NAMALWA (cell line): ENCODE measurements at places on chromosomes 7 and 10.
A peak's percentile ranks its signal among the peaks of the same experiment; 100 is the strongest.

- no peak for DNase-seq
These were observed 151.8 kb downstream of the CHN2 start for GRCh38 chr7:29346231-29346978.

DNA sequence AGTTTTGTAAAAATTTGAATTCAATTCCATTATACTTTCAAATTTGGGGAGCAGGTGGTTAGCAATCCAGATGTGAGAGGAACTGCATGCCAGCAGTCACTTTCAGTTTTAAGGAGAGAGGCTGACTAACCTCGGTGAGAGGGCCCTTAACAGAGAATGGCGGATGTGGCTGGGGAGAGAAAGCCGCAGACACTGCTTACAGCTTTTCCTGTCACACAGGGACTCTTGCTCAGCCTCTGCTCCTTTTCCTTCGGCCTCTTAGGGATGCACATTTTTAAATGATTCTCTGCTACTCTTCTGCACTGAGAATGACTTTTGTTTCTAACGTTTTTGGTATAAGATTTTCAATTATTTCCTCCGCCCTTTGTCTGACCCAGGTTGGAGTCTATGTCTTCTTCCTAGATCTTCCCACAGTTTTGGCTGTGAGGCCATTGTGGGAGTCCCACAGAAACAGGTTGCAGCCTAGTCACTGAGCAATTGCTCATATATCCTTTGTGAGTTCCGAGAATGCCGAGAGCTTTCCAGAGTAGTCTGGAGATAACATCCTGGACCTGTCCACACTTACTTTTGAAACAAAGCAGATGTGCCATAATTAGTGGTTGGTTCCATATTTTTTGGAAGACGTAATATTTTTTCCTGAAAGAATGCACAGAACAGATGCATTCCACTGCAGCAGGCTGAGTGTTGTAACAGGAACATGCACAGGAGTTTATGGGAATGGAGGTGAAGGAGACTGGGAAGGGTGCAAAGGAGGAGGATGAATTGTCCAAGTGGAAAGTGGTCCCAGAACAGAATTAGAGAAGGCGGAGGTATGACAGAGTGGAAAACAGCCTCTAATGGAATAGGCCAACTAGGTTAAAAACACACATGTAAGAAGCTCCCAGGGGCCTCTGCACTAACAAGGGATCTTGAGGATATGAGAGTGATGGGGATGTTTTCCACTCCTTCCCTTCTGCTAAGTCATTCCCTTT, 168.0 kb upstream of the ZNF32 start:
- DNase-seq, result peak; percentile 34

DNA sequence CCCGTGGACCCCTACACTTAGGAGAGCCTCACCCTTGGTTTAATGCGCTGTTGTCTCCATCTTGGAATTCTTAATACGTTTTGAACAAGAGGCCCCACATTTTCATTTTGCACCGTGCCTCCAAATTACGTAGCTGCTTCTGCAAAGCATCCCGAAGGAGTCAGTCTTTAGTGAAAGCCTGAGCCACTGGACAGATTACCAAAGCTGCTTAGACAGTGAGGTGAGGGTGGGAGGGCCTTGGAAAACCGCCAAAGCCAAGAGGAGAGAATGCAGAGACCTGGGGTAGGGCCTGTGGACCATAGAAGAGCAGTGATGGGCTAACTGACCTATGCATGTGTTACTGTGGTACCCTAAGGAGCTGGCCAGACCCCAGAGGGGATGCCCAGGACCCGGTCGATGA, 4.2 kb upstream of the TCAF1 start:
- DNase-seq, result no peak

DNA sequence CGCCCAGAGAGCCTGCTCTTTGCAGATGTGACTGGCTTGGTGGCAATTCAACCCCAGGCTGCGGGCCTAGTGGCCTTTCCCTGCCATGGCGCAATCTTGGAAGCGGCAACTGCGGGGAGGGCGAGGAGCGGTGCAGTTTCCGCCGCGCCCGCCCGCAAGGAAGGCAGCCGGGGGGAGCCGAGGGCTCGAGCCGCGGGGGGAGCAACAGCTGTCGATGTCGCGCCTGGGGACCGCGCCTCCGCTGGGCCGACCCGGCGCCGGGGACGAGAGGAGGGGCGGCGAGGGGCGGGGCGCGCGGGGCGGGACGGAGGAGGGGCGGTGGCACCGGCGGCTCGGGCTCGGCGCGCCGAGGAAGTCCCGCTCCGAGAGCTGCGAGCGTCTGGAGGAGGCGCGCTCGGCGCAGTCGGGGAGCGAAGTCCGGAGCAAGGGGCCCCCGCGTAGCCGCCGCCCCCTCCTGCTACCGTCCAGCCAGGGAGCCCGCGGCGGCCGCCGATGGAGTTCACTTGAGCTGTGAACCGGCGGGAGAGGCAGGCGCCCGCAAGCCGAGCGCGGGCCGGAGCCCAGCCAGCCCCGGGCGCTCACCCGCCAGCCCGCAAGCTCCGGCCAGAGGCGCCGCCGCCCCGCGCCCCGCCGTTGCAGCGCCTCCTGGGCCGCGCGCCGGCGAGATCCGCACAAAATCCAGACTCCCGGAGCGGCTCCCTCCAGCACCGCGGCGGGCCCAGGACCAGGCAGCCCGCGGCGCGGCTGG, 438.1 kb upstream of the GALNT17 start:
- DNase-seq, result peak; percentile 82

GRCh38 chr7:101923602-101923985, 106.2 kb downstream of the CUX1 start:
- no peak for DNase-seq

DNA sequence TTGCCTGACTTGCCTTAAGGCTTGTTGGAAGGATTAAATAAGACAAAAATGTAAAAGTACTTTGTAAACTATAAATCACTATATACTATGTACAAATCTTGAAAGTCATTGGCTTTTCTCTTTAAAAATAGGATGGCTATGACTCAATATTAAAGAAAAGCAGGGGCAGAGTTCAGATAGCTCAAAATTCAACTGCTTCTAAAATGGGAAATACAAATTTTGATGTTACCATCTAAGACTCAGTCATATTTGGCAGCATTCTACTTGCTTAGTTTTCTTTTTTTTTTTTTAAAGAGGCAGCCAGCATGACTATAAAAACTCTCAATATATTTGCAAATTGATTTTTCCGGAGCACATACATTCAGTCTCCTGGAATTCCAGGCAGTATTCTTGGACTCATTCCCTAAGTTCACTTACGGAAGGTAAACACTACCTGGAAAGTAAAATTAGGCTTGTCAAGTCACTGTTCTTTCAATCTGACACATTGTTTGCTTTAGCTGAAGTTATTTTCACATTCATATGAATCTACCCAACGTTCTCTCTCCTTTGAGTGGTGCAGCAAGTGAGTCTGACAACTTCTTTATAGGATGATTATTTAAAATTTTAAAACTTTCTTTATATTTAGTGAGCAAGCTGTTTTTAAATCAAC, 133.8 kb upstream of the CCDC6 start:
- no peak for DNase-seq
